ENCODE measurements at places on chromosomes 3 and 15. TPM values are rescaled to one million over a fixed set of nuclear protein-coding genes. Genes with fewer than 3 reads are reported as not detected.

DNA sequence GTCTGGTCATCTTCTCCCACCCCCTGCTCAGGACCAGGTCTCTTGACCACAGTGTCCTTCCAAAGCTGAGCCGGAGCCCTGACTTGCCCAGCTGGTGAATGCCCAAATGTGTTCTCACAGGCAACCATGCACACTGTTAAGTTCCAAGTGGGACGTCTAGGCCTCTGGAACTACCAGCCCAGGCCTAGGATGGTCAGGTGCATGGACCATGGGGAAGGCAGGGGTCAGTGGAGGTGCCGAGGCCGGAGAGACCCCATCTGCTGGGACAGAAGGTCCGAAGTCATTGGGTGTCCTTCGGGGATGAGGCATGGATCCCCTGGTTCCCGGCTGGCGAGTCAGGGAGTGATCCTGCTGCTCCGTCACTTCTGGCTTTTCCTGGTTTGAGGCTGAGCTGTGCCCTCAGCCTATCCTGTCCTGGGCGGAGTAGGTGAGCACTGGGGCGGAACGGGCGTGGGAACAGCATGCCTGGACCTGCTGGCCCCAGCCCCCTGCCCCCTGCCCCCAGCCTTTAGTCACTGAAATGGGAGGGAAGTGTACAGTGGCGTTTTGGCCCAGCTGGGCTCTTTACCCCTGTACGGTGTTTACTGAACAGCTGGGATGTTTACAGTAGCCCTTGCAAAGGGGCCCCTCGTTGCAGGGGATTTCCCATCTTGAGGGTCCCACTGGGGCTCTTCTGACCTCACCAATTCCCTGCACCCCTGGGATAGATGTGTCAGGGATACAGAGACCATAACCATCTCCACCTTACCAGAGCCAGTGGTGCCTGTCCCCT lies 12.1 kb downstream of the SEMA3F start:
- H3K4me1 ChIP-seq: peaks cover 50% of the 10 kb centered on the region
- peaks cover 14% of the 10 kb centered on the region for H3K36me3 ChIP-seq
- H3K27me3 ChIP-seq: no peaks in the 10 kb centered on the region
- no peak overlapping the region for H3K4me3 ChIP-seq
- peak overlapping the region; percentile 94 for H3K27ac ChIP-seq

The WDR72 gene
- total RNA-seq: 8.7 TPM

DNA sequence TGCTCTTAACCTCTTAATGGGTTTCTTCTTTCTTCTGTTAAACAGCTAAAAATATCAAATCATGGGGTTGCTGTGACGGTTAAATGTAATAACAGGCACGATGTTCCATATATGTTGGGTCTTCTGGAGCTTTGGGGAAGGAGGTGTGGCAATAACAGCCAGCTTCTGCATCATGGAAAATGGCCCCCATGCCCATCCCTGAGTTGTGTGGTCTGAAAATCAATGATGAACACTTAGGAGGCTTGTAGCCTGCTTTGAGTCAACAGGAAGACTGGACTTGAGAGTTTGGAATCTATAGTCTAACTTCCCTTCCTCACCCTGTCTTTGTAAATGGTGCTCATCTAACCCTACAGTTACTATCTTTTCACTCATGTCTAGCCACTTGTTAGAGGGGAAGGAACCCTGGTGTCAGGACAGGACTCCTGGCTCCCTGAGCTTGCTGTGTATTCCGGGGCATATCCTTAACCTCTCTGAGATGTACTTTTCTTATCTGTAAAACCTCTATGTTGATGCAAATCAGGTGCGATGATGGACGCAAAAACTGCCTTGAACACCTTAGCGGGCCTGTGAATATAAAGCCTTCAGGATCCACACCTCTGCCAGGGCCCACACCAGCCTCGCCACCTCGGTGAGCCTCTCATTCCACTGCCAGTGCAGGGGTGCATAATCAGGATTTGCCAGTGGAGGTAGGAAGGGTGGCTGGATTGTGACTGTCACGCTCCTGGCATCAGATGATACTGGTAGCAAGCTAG lies 27.5 kb downstream of the SMAD3 start:
- H3K36me3 ChIP-seq: no peaks in the 10 kb centered on the region
- H3K27me3 ChIP-seq: no peaks in the 10 kb centered on the region
- DNase-seq: no peak
- H3K27ac ChIP-seq: peak overlapping the region; percentile 47
- peaks cover 60% of the 10 kb centered on the region for H3K4me1 ChIP-seq

The CCDC191 gene
- total RNA-seq: 1.6 TPM

The COX5A gene
- total RNA-seq: 355 TPM

The PRTG gene
- total RNA-seq: 3.6 TPM

The SMCO1 gene
- not detected for total RNA-seq

GRCh38 chr15:83734487-83734886 lies 80.6 kb downstream of the ADAMTSL3 start:
- H3K4me3 ChIP-seq: no peak overlapping the region
- no peak overlapping the region for H3K27ac ChIP-seq
- no peaks in the 10 kb centered on the region for H3K27me3 ChIP-seq
- DNase-seq: peak; percentile 25
- H3K36me3 ChIP-seq: no peaks in the 10 kb centered on the region

Data from WTC11 (cell line).